ENCODE measurements at places on chromosomes 12 and 14.

DNA sequence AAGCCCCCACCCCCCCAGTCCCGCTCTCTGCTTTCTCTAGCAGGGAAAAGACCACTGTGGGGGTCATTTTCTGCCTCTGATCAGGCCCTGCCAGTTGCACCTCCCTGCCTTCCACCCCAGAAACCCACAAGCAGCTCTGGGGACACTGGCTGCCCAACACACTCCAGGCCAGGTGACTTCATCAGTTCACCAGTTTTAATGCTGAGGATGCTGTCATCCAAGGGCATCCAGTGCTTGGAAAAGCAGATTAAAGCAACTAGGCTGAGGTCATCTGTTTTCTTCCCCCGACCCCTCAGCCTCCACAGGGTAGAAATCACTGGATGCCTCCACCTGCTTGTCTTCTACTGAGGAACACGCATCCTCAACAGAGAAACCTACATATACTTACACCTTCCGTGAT, 282.4 kb downstream of the DPF3 start:
- DNase-seq = no peak

DNA sequence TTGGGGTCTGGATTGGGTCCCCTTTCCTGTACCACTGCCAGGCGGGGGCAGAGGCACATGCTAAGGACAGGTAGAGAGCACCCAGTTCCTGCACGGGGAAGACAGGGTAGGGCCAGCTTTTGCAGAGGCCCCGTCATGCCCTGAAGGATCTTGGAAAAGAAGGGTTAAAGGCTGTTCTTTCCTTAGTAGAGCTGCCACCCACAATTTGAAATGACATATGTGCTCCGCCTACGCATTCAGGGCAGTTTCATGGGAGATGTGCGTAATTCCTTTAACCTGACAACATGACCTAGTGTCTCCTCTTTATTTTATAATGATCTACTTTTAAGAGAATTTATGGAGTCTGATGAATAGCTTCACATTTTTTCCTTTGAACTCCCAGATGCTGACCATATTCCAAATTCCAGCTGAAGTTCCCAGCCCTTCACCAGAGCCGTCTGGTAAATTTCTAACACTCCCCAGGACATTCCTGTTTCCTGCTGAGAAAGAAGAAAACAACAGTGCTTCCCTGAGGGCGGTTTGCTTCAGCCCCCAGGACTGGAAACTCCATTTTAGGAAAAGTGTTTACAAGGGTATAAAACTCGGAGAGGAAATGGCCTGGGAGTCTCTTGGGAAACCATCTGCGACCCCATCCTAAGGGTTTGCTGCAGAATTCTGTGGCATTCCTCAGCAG, 58.9 kb upstream of the PLEKHG3 start:
- DNase-seq = no peak

DNA sequence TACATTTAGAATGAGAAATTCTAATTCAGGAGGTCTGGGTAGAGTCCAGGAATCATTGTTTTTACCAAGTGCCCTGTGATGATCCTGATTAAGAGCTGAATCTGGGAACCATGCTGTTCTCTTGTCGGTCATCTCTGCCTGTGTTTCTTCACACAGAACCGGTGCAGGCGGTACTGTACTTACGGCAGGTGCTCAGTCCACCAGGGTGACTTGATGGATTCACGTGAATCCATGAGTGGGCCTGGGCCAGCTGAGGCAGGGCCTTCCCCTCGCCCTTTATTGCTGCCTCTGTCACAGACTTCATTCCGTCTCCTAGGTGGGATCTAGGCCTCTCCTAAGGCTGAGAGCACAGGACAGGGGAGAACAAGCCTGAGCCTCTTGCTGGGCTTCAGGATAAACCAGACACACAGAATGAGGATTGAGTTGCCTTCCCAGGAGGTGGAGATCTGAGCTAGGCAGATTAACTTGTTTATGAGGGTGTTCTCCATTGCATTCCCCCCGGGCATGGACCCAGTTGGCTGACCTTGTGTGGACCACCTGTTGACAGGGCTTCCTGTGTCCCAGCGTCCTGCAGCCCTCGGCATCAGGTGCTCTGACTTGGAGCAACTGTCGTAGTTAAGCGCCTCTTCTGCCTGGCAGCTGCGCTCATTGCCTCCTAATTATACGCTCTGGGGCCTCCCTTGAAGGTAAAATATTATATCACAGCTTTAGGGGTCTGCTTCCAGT, 42.1 kb downstream of the B4GALNT3 start:
- no peak for DNase-seq

DNA sequence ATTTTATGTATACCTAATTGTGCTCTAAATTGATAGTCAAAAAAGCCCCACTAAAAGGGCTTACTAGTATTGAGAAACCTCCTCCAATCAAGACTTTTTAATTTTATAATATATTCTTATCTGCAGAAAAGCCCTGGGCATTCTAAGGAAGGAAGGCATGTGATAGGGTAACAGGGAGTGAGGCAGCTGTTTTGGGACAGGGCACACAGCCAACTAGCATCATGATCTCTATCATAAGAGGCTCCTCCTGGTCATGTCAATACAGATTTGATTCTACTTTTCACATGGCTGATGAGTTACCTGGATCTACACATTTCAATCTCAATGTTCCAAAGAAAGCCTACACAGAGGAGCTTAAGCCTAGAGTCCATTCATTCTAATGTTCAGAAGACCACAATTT, 9.1 kb downstream of the ADAM20 start:
- DNase-seq = no peak

DNA sequence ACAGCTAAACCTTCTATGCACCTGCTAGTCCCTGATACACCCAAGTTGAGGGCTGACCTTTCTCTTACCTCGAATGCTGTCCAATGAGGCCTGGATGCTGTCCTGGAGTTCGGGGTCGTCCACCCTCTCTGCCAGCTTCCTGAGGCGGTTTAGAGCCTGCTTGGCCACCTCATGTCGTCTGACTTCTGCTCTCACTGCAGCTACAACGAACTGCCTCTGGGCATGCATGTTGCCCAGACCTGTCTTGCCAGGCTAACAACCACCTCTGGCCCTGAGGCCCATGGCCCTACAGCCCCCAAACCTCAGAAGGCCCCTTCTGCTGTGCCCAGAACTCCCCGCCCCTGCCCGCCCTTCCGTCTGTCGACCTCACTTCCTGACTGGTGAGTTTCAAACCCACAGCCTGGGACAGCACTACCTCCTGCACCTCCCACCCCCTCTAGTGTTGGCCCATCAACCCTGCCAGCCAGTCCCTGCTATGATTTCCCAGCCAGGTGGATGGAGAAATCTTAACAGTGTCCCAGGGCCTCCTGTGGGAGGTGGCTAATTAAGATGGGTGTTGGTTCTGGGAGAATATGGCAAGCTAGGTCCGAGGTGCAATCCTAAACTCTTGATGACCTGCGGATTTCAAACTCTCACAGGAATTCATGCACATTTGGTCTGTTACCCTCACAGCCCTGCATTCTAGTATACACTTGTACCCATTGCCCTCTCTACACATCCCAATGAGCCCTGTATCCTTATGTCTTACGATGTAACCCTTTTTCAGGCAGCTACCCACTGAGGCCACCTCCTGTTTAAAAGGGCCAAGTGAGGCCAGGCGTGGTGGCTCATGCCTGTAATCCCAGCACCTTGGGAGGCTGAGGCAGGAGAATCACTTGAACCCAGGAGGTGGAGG, 2.7 kb upstream of the TSPAN31 start:
- peak; percentile 77 for DNase-seq

DNA sequence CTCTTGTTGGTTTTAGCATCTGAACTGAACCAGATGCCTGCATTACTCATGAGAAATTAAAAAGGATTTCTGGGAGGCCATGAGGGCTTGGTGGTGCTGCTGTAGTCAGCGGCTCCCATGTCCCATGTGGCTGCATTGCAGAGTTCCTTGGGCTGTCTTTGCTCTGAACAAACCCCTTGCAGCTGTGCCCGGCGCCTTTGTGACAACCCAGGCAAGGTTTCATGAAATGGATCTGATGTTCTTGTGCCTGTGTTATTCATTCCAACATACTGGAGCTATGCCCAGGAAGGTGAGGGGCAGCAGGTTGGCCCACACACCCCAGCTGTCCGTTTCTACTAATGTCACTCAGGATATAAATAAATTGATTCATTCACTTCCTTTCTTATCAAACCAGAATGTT, 40.8 kb downstream of the TGFB3 start:
- no peak for DNase-seq

DNA sequence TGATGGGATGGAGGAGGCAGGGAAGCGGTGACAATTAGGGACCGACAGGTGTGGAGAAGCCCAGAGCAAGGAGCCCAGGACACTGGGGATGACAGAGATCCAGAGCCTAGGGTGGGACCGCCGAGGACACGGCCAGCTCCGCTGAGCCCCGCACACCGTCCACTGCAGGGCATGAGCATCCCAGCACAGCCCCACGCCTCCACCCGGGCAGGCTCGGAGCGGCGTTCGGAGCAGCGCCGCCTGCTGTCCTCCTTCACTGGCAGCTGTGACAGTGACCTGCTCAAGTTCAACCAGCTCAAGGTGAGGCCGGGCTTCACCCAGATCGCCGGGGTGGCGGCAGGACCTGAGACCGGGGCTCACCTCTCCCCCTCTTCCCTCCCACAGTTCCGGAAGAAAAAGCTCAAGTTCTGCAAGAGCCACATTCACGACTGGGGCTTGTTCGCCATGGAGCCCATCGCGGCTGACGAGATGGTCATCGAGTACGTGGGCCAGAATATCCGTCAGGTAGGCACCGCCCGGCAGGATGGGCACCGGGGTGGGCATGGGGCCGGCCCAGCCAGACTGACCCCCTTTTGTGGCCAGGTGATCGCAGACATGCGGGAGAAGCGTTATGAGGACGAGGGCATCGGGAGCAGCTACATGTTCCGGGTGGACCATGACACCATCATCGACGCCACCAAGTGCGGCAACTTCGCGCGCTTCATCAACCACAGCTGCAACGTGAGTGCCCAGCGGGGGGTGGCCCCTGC, 23.7 kb downstream of the SETD1B start:
- DNase-seq = no peak

DNA sequence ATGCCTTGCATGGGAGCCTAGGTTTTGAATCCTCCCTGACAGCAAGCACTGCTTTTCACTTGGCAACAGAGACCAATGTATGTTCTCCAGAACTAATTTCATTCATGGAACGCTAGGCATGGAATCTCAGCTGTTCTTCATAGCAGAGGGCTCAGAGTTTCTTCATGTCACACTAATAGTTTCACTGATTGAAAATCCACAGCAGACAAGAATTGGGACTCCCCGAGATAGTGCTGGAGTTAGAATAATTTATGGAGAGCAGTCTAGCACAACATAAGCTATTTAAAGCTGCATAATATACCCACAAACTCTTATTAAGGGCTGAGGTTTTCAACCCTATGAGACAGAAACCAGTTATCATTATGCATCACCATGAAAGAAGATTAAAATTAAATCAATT, 342.5 kb downstream of the TMEM132D start:
- DNase-seq = no peak

- DNase-seq = no peak
Measured at GRCh38 chr14:65419593-65420252, 7.2 kb downstream of the FUT8 start.

GRCh38 chr12:2895051-2895451, 4.4 kb downstream of the TULP3 start:
- no peak for DNase-seq

DNA sequence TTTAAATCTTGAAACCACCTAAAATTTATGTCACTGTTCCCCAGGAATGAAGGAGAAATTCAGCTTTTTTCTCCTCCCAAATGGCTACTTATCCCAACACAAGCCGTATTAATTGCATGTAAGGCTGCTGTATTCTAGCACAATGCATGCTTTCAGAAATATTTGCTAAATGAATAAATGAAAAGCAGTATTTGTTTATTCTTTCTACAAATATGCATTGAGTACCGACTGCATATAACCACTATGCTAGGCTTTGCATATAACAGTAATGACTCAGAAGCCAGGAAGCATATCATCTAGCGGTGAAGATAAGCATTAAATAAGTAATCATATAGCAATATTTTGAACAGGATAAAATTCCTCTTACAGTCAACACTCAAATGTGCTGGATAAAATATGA, 5.7 kb upstream of the LRR1 start:
- DNase-seq = no peak

DNA sequence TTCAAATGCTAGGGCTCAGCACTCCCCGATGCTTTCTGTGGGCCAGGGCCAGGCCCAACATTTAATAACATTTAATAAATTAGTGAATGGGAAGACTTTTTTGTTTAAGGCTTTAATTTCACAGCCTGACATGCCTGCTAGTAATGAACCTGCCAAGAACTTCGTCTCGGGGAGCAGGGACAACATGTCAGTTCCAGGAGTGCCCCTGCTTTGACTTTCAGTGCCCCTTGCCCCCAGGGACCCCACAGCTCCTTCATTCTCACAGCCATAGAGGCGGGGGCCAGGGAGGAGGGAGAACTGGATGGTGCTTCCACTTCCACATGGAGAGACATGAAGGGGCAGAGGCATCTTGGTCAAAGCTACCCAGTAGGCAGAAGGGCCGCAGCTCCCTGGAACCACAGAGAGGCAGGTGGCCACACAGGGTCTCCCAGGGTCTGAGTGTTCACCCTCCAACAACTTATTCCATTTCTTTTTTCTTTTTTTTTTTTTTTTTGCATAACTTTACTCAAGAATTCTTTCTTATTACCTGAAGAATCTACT, 66.0 kb upstream of the DDX11 start:
- no peak for DNase-seq

- peak; percentile 35 for DNase-seq
Measured at GRCh38 chr12:51972849-51973273, 21.4 kb downstream of the ACVR1B start.
